Natural killer cell treated with Interleukin-12 subunit alpha and Interleukin-12 subunit beta and Interleukin-15 and Interleukin-18, amount 100 ng/mL, for 72 hours (primary cell): ENCODE measurements at places on chromosomes 7 and 10. TPM values are rescaled to one million over a fixed set of nuclear protein-coding genes. Genes with fewer than 3 reads are reported as not detected.

ANKMY2 gene
- 11.3 TPM for total RNA-seq

BICC1 gene
- total RNA-seq: not detected

PLAU gene
- not detected for total RNA-seq

AOAH gene
- total RNA-seq: 108 TPM

LRMDA gene
- 1.8 TPM for total RNA-seq

DNMBP gene
- total RNA-seq: 4.1 TPM

TAS2R4 gene
- 0.69 TPM for total RNA-seq

EIF3B gene
- total RNA-seq: 348 TPM

NXPH1 gene
- not detected for total RNA-seq

NODAL gene
- not detected for total RNA-seq

OR6V1 gene
- total RNA-seq: not detected

RNF32 gene
- not detected for total RNA-seq

DGKI gene
- 4.4 TPM for total RNA-seq

AKR1D1 gene
- not detected for total RNA-seq

KCNMA1 gene
- total RNA-seq: 2.8 TPM

CYREN gene
- total RNA-seq: 68.5 TPM

ELN gene
- total RNA-seq: 0.10 TPM

PRF1 gene
- 1,157 TPM for total RNA-seq

C10orf95 gene
- not detected for total RNA-seq

RALA gene
- 22.0 TPM for total RNA-seq

GLCCI1 gene
- 15.5 TPM for total RNA-seq

PRKG1 gene
- not detected for total RNA-seq
